ENCODE measurements at places on chromosomes 13 and 19.

DNA sequence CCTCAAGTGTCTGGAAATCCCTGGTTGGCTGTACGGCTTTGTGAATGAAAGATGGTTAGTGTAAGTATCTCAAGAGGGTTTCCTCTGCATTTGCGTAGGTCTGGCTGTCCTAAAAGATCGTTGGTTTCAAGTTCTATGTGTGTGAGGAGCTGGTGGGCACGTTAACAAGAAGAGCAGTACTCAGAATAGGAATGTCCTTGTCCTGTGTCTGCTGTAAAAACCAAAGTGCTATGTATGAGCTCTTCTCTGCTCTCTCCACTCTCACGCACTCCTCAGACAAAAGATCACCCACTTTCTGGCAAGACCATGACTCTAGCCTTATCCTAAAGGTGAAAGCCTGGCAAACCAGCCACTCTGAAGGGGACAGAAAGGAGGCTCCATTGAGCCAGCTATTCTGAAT is 39.1 kb downstream of the USP12 start:
- DNase-seq, result no peak

DNA sequence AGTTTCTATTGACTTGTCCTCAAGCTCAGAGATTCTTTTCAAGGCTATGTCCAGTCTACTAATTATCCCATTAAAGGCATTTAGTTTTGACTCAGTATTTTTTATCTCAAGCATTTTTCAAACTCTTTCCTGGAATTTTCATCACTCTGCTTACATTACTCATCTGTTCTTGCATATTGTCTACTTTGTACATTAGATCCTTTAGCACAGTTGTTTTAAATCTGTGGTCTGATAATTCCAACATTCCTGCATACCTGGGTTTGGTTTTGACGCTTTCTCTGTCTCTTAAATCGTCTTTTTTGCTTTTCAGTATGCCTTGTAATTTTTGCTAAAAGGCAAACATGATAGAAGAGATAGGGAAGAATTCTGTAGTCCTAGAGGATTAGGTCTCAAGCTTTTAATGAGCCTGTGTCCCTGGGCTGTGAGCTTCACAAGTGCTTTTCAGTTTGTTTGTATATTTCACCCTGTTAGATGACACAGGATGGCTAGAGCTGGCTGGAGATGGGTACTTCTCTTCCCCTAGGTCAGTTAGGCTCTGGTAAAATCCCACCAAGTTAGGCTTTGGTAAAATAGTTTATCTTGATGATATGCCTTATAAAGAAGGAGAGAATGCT is 46.1 kb upstream of the GPC6 start:
- DNase-seq, result no peak

GRCh38 chr13:94298346-94298745 is 181.1 kb downstream of the DCT start:
- DNase-seq, result no peak

DNA sequence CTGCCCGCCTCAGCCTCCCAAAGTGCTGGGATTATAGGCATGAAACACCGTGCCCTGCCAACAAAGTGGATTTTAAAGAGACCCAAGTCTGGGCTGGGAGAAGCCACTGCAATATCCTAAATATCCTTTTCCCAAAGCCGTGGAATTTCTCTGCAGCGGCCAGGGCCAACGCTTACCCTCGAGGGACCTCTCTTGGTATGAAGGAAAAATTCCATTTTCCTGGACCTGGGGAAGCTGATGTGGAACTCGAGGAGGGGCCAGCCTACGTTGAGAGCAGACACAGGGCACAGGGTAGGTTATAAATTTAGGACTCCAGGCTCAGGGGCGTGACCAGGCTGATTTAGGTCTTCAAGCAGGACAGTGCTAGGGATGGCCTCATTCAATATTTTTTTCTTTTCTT is 17.7 kb upstream of the UPF1 start:
- DNase-seq, result no peak

DNA sequence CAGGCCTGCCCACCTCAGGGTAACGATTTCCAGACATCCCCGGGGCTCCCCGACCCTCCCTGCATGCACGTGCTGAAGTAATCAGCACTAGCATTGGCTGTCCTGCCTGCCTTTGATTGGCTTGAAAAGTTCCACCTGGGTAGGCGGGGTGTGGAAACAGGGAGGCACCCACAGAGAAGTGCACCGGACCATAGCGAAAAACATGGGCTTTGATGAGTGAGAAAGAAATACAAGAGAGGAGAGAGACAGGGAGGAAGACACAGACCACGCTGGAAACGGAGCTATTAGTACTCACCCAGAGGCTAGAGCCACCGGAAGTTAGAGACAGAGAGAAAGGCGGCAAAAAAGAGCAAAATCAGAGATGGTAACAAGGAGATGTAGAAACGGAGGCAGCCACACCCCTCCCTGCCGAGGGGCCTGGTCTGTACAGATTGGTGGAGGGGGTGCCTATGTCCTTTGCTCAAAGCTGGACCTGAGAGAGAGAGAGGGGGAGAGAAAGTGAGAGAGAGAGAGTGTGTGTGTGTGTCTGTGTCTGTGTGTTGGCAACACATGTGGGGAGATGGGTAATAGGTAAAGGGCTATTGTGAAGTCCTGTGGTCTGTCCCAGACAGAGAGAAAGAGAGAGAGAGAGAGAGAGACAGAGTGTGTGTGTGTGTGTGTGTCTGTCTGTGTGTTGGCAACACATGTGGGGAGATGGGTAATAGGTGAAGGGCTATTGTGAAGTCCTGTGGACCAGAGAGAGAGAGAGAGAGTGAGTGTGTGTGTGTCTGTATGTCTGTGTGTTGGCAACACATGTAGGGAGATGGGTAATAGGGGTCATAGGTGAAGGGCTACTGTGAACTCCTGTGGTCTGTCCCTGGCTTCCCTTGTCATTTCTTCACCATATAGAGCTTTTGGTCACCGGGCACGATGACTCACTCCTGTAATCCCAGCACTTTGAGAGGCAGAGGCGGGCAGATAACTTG is 2.9 kb downstream of the CGB3 start:
- DNase-seq, result peak; percentile 17

DNA sequence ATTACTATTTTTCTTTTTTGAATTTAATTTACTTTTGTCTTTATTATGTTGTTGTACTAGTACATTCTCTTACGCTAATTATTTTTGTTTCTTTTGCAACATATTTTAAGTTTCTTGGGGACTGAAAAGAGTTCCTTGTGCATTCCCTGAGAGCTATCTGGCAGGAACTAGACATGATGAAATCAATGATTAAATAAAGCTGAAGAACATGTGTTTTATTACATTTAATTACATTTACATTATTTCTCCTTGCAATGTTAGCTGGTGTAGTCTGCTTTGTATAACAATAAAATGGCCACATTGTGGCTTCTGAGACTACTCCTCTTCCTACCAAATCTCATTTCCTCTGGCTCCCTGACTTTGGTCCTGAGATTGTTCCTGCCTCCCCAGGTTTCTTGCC is 244.9 kb downstream of the NDFIP2 start:
- DNase-seq, result no peak

GRCh38 chr13:79112016-79112415 is 294.0 kb downstream of the RBM26 start:
- DNase-seq, result no peak

GRCh38 chr19:639253-640160 is at the start of gene FGF22:
FGF22 (plus strand) TSS chr19:639879; CDS start chr19:639926, 47 bp downstream.
- DNase-seq, result peak; percentile 92

GRCh38 chr19:28358633-28359032 is 854.3 kb downstream of the UQCRFS1 start:
- no peak for DNase-seq

GRCh38 chr19:37160153-37160552 is 12.3 kb downstream of the ZNF585A start:
- no peak for DNase-seq

DNA sequence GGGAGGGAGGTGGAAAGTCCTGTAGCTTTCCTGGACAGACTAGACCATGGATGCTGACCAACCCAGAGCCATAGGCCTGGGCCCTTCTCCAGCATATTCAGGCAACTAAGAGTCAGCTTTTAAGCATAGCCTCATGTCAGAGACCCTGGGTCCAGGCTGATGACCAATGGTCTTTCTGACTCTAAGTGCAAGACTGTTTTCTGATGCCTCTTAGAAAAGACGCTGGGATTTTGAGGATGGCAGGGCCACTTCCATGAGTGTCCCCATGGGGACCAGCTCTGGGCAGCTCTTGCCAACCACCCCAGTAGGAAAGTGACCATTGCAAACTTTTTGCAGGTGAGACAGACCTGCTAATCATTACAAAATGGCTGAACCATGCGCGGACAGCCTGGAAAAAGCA is 135.6 kb upstream of the KL start:
- no peak for DNase-seq

- peak; percentile 54 for DNase-seq
Measured at GRCh38 chr19:29662604-29663404, 2.5 kb upstream of the PLEKHF1 start.

GRCh38 chr13:98970330-98970729 is 7.5 kb downstream of the DOCK9 start:
- DNase-seq, result no peak

GRCh38 chr19:29666578-29667386 is 1.5 kb downstream of the PLEKHF1 start:
- DNase-seq, result no peak

GRCh38 chr19:45444318-45445041 is 20.8 kb upstream of the ERCC1 start:
- peak; percentile 88 for DNase-seq

GRCh38 chr13:73970421-73971055 is 163.7 kb downstream of the KLF12 start:
- no peak for DNase-seq

GRCh38 chr19:52748336-52748950 is 13.6 kb upstream of the ZNF611 start:
- no peak for DNase-seq

- no peak for DNase-seq
Measured at GRCh38 chr13:108987517-108987916, 358.1 kb downstream of the MYO16 start.

DNA sequence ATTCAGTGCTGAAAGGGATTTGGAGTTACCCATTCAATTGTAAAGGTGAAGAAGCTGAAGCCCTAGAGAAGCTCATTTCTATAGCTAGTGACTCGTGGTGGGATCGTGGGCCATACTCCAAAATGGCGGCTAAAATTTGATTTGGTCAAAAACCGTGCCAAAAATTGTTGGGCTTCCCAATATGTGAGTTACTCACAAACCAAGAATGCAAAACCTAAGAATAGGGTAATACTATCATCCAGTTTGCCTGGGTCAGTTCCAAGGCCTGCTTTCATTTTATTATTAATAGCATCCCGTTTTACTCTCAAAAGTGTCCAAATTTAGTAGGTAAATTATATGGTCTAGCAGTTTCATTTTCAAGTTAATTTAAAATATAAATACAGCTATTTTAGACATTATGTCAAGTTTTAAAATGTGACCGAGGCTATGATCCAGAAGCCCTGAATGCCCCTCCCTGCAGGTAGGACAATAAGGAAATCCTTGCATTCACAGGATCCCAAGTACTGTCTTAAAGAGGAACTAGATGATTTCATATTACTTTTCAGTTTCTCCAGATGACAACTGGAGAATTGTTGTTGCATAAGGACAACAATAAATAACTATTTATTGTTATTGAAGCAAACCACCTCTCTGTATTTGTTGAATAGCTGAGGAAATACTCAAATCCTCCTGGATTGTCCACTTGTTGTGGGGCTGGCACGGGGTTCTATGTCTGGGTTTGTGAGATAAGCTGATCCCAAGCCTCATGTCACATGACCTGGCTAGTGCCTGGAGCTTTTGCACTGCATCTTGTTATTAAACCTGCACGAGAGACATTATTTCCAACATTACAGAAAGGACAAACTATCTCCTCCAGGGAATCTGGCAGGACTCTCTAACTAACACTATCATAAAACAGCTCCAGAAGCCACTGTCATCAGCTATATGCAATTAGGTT is 11.6 kb upstream of the RAP2A start:
- no peak for DNase-seq

- no peak for DNase-seq
Measured at GRCh38 chr19:55753401-55753800, 5.5 kb upstream of the RFPL4A start.

- no peak for DNase-seq
Measured at GRCh38 chr13:35886332-35887114, 244.7 kb downstream of the DCLK1 start.

GRCh38 chr13:23716401-23716800 is 146.2 kb downstream of the TNFRSF19 start:
- DNase-seq, result no peak

GRCh38 chr13:71090990-71091389 is 776.0 kb downstream of the DACH1 start:
- no peak for DNase-seq

- no peak for DNase-seq
Measured at GRCh38 chr19:33395561-33396550, 22.3 kb downstream of the CEBPG start.

DNA sequence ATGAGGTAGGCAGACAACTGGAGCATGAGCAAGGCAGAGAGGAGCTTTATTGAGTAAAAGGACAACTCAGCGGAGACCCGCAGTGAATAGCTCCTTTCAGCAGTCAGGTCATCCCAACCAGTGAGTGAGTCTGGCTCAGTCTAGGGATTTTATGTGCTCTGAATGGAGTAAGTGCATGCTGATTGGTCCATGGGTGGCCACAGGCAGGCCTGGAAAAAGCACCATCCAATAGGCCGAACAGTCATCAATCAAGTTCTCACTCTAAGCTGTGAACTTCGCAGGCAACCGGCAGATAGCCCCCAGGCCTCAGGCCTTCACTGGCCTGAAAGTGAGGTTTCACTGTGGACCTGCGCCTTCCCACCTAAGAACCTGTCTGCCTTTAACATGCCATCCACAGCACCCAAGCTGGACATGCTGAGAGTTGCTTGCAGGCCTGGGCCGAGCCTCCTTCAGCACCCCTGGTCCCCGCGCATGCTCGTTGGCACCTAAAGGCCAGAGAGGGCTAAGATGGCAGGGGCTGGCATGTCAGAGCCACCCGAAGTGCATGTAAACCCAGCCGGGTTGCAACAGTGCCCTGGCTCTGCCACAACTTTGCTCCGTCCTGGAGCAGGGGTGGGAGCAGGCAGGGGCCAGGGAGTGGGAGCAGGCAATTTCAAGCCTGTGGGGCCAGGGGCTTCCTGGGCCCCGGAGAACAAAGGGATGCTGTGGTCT is 698.7 kb downstream of the SLITRK1 start:
- DNase-seq, result no peak

DNA sequence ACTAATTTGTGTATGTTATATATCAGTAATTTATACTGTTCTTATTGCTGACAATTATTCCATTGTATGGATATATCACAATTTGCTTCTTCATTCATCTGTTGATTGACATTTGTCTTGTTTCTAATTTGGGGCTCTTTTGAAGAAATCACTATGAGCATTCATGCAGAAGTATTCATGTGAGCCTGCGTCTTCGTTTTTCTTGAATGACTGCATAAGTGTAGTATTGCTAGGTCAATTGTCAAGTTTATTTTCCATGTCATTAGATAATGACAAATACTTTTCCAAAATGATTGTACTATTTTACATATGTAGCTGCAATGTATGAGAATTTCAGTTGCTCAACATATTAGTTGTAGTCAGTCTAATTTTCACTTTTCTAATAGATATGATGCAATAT is 1796.9 kb downstream of the SLITRK5 start:
- DNase-seq, result no peak

DNA sequence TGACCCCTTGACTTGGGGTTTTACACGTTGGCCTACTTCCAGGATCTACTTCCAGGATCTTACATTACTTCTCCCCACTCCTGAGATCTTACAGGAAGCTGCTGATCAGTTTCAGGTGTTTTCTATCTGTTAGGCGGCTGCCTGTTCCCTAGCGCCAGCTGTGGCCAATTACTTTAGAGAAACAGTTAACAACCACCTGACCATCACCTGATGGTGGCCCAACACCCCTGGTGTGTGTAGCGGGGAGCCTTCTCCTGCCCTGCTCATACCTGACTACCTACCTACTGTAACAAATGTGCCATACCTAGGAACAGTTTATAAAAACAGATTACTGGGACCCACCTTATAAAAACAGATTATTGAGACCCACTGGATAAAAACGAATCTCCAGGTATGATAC is 2.8 kb upstream of the POP4 start:
- no peak for DNase-seq

- DNase-seq, result no peak
Measured at GRCh38 chr13:105474983-105475610, 1060.4 kb downstream of the EFNB2 start.
